ENCODE measurements at places on chromosomes 5 and 9.

DNA sequence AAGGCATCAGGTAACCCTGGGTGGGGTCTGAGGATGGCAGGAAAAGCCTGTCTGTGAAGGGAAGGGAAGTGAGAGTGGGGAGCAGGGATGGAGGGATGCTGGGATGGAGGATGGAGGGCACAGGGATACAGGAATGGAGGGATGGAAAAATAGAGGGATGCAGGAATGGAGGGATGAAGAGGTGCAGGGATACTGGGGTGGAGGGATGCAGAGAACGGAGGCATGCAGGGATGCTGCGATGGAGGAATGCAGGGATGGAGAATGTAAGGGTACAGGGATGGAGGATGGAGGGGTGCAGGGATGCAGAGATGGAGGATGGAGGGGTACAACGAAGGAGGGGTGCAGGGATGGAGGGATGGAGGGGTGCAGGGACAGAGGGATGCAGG, 9.1 kb downstream of the PTGES2 start:
- no peak for DNase-seq

DNA sequence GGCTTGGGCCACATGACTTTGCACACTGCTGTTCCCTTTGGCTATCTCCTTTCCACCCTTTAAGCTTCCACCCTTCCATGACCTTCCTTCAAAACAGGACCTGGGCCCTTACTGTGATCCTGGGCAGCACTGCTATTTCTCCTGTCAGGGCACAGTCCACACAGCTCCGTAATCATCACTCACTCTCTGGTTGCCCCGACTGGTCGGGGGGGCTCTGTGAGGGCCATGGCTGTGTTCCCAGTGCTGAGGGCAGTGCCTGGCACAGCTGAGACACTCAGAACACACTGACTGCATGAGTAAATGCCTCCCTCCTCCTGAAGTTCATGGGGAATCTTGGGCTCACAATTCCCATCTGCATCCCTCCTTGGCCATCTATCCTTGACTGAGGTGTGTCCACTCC, 12.2 kb downstream of the TRAF1 start:
- no peak for DNase-seq

- DNase-seq, result no peak
Measured at GRCh38 chr9:9079473-9079872, 1279.9 kb upstream of the DMAC1 start.

DNA sequence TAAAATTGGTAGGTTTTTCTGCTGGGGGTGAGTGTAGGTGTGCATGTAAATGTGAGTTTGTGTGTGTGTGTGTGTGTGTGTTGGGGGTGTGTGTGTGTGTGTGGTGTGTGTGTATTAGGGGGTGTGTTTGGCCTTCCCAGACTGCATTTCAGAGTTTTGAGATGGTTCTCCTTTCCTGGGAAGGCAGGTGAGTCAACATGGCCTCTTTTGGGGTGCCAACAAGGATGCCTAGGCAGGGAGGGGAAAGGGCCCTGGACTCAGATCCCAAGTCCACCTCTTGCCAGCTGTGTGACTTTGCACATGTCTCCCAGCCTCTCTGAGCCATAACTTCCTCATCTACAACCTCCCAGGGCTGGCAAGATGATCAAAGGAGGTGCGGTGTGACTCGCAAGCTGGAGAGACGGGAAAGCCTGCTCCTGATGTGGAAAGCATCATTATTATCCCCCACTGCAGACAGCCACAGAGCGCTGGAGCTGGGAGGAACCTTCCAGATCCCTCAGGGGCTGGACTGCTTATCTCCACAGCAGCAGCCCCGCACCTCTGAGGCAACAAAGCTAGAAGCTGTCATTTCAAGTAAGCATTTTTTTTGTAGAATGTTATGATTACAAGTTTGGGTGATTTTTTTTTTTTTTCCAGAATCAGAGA, 63.5 kb upstream of the TBC1D2 start:
- DNase-seq, result no peak

DNA sequence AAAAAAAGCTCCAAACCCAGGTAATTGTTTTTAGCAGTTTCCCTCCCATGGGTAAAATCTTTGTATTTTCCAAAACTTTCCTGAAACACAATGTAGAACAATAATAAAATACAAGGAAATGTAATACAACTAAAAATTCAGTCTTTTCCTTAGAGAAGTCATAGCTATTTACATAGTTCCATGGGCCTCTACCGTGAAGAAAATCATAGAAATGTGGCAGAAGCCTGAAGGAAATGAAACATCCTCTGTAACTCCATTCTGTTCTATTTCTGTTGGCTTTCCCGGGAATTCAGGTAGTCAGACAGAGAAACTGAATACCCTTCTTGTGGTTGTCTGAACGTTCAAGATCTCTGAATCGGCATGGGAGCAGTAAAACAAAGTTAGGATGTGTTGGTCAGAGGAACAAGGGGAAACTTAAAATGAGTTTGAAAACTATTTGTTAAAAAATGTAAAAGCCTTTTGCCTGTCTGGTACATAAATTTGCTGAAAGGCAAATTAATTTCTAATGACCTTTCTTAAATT, 202.4 kb upstream of the ZNF608 start:
- DNase-seq, result no peak

- no peak for DNase-seq
Measured at GRCh38 chr9:106860721-106861639, 2.0 kb upstream of the ZNF462 start.

- peak; percentile 23 for DNase-seq
Measured at GRCh38 chr5:154541553-154541952, 63.5 kb upstream of the HAND1 start.

DNA sequence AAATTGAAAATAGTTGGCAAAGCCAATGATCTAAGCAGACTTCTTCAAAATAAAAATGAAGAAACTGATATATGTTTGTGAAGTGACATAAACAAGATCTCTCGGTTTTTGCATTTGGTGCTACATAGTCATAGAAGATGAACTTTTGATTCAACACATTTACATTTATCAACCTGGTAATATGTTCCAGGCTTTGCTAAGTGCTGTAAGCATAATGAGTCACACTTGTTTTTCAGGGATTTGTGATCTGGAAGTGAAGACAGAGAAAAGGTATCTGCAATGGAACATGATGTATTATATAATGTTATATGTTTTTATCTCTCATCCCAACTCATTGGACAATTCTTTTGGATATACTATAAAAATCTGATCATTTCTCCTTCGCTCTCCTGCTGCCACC, 801.4 kb downstream of the BRINP1 start:
- no peak for DNase-seq

DNA sequence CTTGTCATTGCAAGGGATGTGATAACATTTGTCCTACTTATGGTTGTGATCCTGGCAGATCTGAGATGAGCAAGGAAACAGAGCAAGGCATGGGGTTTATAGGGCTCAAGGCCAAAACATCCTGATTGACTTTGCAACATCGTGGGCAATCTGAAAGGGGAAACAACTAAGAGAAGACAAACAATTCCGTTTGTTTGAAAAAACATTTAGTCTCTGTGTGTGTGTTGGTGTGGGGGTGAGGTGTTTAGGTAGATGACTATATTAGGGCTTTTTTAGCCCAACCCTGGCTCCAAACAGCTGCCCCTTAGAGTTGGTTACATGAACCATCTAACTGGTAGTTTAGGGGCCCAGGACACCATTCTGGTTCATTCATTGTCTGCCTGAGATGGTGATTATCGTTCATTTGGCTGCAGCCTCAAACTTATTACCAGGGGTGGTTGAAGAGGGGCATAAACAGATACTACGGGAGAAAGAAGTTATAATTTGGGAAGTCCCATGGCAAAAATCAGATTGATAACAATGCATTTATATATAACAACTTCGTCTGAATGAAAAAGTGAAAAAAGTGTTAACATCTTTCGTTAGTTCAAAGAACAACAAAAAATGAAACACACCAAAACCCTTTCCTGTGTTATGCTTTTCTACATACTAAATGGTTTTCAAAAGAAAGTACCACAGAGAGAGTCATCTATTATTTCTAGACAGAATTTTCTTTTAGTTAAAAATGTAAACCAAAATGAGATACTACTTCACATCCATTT, 5.7 kb downstream of the FYB1 start:
- no peak for DNase-seq

GRCh38 chr9:36597412-36598178, 24.9 kb downstream of the MELK start:
- peak; percentile 17 for DNase-seq

DNA sequence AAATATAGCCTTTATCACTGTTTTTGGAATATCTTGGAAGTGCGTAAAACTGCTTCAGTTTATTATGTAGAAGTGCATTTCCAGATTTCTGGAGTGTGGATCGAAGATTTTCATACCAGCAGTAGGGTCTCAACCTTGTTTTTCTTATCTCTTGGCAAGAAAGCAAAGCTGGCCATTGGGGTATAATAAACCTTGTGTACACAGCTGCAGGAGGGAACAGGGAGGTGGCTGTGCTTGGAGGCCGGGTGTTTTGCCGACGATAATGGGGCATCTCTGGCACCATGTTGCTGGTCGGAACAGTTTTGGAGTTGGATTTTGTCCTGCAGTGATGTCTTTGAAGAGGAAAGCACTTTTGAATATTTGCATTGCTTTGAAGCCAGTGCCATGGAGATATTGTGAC, 308.8 kb upstream of the DMRT1 start:
- DNase-seq, result no peak

GRCh38 chr9:137251490-137252268, 593 bp downstream of the STPG3 start:
- no peak for DNase-seq

DNA sequence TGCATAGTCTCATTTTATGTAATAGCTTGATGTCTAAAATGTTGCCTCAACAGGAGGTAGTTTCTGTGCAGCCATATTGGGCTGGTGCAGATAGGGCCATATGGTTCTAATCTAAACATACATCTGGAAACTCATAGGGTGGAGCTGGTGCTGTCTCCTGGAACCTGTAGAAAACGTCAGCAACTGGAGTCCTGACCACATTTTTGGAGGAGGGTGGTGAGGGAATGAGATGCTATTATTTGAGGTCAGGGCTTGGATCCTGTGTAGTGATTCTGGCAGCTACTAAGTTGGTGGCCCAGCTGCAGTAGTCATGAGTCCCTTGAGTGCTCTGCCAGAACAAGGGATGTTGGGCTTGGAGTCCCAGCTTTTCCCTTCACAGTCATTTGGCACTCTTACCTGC, 14.1 kb downstream of the MAN2A1 start:
- DNase-seq, result no peak

GRCh38 chr9:15287309-15287708, 19.7 kb downstream of the TTC39B start:
- no peak for DNase-seq

DNA sequence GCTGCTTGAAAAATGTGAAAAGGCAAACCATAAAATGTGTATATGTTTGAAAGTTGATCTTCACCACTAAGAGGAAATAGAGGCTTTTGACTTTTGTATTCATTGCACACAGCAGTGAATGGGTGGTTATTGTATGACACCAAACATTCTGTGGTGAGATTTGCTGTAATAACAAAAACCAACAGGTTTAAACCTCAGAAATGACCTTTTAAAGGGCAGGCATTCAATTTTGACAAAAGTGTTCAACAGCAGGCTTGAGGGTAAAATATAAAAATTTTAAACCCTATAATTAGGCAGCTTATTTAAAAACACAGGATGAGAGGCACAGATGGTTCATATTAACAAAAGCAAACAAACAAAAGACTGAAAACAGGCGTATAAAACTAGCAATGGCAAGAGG, 128.1 kb upstream of the NUDT12 start:
- DNase-seq, result peak; percentile 72

DNA sequence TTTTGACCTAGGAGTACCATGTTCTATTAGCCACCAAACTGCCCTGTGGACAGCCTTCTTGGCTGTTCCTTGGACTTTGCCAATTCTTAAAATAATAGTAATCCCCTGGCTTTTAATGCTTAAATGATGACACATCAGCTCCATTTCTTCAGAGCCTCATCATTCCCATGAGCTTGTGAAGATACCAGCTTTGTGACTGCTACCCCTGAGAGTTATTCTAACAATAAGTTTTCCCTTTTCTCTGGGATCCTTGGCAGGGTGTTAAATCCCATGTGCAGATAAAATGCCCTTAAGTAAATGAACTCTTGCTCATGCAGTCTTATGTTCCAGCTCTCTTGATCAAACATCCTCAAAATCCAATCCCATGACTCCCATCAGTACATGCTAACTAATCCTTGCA, 415.3 kb downstream of the CETN3 start:
- DNase-seq, result no peak

- DNase-seq, result no peak
Measured at GRCh38 chr5:88085462-88085861, 183.2 kb downstream of the TMEM161B start.

GRCh38 chr5:62341783-62342475, 35.9 kb downstream of the KIF2A start:
- DNase-seq, result no peak

GRCh38 chr9:16824545-16825330, 45.7 kb downstream of the BNC2 start:
- DNase-seq, result no peak

DNA sequence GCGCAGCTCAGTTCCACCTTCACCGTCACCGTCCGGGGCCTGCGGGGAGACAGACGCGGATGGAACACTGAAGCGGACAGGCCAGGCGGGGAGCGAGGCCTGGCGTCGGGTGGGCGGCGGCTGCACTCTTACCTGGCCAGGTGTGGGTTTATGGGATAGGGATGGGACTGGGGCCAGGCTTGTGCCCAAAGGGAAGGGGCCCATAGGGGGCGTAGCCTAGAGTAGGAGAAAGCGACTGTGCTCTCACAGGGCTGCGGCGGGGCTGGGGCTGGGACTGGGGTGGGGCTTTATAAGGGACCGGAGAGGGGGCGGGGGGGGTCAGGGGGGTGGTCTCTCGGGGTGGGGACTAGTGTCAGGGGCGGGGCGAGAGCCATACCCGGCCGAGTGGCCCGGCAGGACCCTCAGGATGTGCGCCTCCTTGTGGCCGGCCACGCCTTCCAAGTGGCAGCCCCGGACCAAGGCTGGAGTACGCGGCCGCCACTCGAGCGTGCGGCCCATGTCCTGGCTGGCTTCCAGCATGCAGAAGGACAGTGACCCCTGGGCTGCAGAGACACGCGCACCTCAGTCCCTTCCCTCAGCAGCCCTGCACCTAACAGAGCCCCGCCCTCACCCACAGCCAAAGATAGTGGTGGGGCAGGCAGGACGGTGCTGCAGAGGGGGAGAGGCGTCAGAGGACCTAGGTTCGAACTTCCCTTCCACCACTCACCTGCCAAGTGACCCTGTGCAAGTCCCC, 22.8 kb downstream of the FPGS start:
- peak; percentile 32 for DNase-seq

DNA sequence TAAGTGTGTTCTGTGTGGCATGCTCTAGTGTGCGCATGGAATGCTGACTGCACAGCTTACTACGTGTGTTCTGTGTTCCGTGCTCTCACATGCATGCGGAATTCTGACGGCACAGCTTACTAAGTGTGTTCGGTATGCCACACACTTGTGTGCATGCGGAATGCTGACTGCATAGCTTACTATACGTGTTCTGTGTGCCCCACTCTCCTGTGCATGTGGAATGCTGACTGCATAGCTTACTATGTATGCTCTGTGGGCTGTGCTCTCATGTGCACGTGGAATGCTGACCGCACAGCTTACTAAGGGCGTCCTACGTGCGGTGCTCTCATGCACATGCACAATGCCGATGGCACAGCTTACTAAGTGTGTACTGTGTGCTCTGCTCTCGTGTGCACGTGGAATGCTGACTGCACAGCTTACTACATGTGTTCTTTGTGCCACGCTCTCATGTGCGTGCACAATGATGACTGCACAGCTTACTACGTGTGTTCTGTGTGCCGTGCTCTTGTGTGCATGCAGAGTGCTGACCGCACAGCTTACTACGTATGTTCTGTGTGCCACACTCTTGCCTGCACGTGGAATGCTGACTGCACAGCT, 548.9 kb downstream of the IRX1 start:
- DNase-seq, result no peak
